Skin of body (tissue), 3 donors: ENCODE measurements at places on chromosomes 7 and 10. TPM values are rescaled to one million over a fixed set of nuclear protein-coding genes. Genes with fewer than 3 reads are reported as not detected.

Gene ATP6V0E2
- total RNA-seq, result 4.1 TPM

Gene ANAPC16
- total RNA-seq, result 54.7 TPM

Gene TDRD1
- total RNA-seq, result 0.20 TPM

Gene NPY
- not detected for total RNA-seq

Gene NKX1-2
- total RNA-seq, result 0.20 TPM

Gene PSD
- total RNA-seq, result 7.5 TPM

Gene OR2A7
- 12.5 TPM for total RNA-seq

Gene SSBP1
- total RNA-seq, result 80.2 TPM

Gene OGDHL
- total RNA-seq, result 0.89 TPM

Gene VPS37D
- 3.6 TPM for total RNA-seq

Gene ASB10
- 0.69 TPM for total RNA-seq

Gene DCLRE1A
- total RNA-seq, result 8.2 TPM

Gene GNAT3
- not detected for total RNA-seq

Gene LMTK2
- total RNA-seq, result 12.9 TPM

Gene HGF
- 4.7 TPM for total RNA-seq

Gene TBX20
- 0.20 TPM for total RNA-seq

Gene CLDN4
- total RNA-seq, result 75.4 TPM

Gene CPA2
- total RNA-seq, result not detected

Gene FAM25A
- total RNA-seq, result 16.3 TPM
